ENCODE measurements at places on chromosomes 7 and 10.

- DNase-seq, result no peak
Observed at GRCh38 chr7:133191787-133192186, 61.1 kb upstream of the EXOC4 start.

GRCh38 chr7:143325240-143325639 lies 9.3 kb downstream of the CLCN1 start:
- no peak for DNase-seq

GRCh38 chr10:26502986-26503385 lies 64.8 kb downstream of the APBB1IP start:
- DNase-seq, result no peak

DNA sequence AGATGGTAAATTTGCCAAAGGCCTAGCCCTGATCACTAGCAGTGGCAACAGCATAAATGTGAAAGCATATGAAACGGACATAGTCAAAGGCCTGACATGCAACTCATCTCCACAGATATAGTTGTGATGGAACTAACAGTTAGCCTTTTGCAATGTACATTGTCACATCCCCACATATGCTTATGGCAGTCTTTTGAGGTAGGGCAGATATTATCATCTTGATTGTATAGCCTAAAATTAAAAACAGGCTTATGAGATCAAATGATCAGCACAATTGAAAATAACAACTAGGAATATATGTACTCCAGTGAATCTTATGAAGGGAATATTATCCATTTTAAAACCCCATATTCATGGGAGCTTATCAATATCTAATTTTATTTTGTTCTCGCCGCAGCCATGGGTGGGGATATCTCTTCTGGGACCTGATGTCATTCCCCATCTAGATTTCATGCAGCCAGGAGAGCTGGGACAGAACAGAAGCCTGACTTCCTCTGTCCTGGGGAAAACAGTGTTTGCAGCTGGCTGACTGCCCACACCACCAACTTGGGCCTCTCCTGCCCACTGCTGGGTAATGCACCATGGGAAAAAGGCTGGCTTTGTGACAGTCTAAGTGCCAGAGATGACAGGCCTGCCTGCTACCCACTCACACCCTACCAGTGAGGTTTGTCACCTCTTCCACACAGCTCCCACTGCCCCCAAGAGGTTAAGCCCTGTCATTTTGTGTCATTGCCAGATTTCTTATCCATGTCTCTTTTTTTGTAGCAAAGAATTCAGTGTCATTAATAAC lies 180.2 kb upstream of the FZD1 start:
- no peak for DNase-seq

GRCh38 chr10:129677377-129677927 lies 210.4 kb downstream of the MGMT start:
- DNase-seq, result peak; percentile 67

DNA sequence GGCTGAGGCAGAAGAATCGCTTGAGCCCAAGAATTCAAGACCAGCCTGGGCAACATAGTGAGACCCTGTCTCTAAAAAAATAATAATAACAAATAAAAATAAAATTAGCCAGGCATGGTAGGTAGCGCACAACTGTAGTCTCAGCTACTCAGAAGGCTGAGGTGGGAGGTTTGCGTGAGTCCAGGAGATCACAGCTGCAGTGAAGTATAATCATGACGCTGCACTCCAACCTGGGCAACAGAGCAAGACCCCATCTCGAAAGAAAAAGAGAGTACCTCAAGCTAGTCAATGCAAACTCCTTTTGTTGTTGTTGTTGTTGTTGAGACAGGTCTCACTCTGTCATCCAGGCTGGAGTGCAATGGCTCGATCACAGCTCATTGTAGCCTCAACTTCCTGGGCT lies 34.0 kb upstream of the NFE2L3 start:
- DNase-seq, result no peak

DNA sequence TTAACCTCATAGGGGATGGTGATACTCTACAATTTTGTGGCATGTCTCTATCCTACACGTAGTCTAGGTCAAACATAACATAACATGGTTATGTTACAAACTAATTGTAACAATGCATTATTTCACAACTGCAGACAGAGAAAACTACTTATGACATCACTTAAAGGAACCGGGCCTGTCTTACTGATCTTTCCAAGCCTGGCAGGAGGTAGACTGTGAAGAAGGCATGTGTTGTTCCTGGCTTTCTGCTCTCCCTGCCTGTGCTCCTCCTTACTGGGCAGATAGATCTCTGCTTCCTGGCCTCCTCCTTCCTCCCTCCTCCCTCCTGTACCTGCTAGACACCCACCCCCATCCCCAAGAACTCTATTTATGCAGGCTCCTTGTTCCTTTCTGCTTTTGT lies 5.4 kb downstream of the CACNB2 start:
- no peak for DNase-seq
